Stimulated activated naive B cell treated with anti-CD40 and anti-IgM and Interleukin-4, amounts not matched to agents 10 μg/mL and 1 μg/mL and 100 μg/mL, for 72 hours (primary cell): ENCODE measurements at places on chromosomes 12 and 14.
A peak's percentile ranks its signal among the peaks of the same experiment; 100 is the strongest.

DNA sequence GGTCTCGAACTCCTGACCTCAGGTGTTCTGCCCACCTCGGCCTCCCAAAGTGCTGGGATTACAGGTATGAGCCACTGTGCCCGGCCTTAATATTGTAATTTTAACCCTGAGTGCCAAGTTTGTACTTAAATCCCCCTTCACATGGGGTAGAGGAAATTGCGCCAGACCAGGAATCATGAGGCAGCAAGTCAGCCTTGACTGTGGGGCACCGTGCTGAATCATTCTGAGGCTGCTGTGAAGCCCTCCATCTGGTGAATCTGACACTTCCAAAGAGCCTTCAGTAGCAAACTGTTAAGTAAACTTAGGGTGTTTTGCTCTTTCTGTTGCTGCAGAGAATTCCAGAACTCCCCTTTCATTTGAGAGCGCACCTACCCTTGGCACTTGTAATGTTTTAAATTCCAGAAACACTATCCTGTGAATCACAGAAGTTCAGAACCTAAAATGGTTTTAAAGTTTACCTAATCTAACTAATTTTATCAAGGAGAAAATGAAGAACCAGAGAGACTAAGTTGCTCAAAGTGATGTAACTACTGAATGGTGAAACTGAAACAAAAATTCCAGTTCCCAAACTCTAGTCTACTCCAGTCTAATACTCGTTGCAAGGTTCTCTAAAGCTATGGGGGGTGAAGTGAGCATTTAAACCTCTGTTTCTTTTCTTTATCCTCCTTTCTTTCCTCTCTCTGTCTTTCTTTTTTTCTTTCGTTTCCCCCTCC is 7.5 kb downstream of the HEBP1 start:
- no peak for DNase-seq
- H3K27me3 ChIP-seq = no peaks in the 10 kb centered on the region
- H3K4me1 ChIP-seq = peaks cover 15% of the 10 kb centered on the region
- peak overlapping the region; percentile 70 for H3K4me3 ChIP-seq

DNA sequence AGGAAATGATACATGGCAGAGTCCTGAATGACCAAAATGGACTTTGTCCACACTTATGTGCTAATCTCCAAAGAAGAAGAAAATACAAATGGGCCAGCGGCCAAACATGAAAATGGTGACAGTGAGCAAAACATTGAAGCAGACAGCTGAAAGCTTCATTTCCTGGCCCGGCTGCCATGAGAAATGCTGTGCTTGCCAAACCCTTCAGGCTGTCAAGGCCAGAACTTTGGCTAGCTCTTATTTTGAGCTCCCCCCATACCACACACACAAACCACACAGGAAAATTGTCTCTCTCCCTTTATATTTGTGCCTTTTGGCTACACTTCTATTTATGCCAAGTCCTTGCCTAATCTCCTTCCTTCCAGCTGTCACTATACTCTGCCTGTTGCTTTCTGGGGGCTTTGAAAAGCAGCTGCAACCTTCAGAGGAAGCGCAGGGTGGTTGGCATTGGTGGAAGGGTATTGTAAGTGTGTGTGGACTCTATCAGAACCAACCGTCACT is 323.8 kb downstream of the RAD51B start:
- H3K4me1 ChIP-seq = peaks cover 22% of the 10 kb centered on the region
- no peak for DNase-seq
- H3K27ac ChIP-seq = no peak overlapping the region
- no peaks in the 10 kb centered on the region for H3K27me3 ChIP-seq
- no peak overlapping the region for H3K4me3 ChIP-seq
- H3K36me3 ChIP-seq = peaks cover 4% of the 10 kb centered on the region

DNA sequence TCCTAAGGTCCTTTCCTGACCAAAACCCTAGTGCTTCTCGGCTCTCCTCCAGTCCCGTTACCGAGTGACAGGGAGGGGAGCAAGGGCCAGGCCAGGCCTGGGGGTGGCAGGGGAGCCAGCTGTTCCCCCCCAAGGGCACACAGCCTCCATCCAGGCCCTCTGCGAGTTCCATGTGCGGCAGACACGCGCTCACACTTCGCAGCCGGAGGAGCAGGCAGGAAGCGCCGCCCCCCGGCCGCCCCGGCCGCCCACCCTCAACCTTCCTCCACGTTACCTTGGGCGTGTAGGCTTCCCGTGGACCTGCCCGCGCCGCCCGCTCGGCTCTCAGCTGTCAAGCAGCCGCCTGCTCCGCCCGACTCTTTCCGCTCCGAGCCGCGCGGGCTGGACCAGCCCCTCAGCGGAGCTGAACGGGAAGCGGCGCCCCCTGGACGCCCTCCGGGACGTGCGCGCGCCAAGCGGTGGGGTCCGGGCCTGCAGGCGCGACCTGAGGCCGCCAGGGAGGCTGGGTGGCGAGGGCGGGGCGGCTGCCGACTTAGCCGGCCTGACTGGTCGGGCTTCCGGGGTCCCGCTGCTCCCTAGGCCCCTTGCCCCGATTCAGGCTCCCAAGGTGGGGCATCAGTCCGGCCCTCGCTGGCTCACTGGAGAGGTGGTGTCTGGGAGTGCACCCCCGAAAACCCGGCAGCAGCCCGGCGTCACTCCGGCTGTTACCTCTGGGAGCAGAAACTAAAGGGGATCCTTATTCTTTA is at the start of gene CRACR2A:
Gene CRACR2A, minus strand, starts transcription at position 369 of the 746 bp plus-strand sequence. CDS start 56,110 bp downstream, outside the sequence.
- peak within 1 kb of the TSS; percentile 95 for H3K27ac ChIP-seq
- peaks cover 30% of the 10 kb centered on the region for H3K4me1 ChIP-seq
- DNase-seq = peak; percentile 82
- peaks cover 10% of the 10 kb centered on the region for H3K36me3 ChIP-seq
- no peaks in the 10 kb centered on the region for H3K27me3 ChIP-seq

DNA sequence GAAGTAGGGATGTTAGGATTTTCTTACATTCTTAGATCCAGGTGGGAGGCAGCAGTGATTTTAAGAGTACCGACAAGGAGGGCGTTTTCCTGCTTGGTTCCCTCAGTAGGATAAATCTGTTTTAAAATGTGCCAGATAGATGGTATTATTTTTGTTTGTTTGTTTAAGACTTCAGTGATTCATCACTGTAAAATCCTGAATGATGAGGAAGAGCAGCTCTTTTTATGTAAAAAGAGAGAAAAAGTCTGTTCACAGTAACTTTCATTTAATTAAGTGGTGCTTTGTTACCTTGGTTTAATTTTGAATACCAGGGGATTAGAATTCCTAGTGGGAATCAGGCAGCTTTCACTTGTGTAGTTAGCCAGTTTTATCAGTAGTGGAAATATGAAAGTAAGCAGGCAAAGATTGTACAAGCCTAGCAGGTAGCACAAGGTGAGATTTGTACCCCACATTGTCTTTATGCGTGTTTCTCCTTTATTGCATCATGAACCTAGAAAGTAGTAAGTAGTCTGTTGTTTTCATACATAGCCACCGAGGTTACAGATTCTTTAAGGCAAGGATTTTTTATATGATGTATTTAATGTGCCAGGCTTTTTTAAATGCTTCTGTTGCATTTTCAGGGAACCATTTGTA is 349.6 kb downstream of the CCDC91 start:
- H3K27ac ChIP-seq = no peak overlapping the region
- H3K27me3 ChIP-seq = no peaks in the 10 kb centered on the region

- peaks cover 23% of the 10 kb centered on the region for H3K4me1 ChIP-seq
- no peaks in the 10 kb centered on the region for H3K27me3 ChIP-seq
Observed at GRCh38 chr12:14613718-14614117, 46.0 kb upstream of the PLBD1 start.

DNA sequence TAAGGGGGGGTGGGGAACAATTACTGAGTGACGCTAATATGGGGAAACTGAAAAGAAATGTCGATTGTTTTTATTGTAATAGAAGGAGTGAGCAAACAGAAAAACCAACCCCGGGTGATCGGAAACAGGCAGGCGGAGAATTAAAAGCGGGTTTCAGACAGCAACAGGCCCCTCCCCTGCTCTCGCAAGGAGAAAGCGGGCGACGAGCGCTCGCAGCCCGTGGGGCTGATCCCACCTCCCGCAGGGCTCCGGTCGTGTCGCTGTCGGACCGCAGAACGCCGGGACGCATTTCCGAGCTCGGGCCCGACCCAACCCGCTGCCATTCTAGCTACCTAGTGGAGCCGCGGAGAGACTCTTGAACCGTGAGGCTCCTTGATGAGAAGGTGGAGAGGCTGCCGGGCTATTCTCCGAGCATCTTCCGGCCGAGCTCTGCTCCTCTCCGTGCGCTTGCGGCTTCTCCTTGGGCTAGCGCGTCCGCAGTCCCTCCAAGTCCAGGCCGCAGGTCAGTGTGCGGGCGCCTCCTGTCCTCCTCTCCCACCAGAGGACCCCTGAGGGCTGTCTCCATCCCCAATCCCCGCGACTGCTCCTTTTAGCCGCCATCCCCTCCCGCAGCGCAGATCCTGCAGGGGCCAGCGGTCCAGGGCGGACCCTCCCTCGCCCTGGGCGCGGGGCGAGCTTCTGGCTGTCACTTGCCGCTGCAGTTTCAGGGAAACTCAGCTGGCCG is 4.1 kb upstream of the PAX9 start:
- H3K27me3 ChIP-seq = peaks cover 99% of the 10 kb centered on the region
- no peak for DNase-seq
- H3K4me1 ChIP-seq = peaks cover 17% of the 10 kb centered on the region
- H3K27ac ChIP-seq = peak overlapping the region; percentile 69

GRCh38 chr12:24840046-24840800 is 108.7 kb downstream of the BCAT1 start:
- no peak for DNase-seq
- peaks cover 16% of the 10 kb centered on the region for H3K4me1 ChIP-seq
- no peaks in the 10 kb centered on the region for H3K27me3 ChIP-seq
- H3K4me3 ChIP-seq = no peak overlapping the region
- peak overlapping the region; percentile 85 for H3K27ac ChIP-seq
- peaks cover 2% of the 10 kb centered on the region for H3K36me3 ChIP-seq

- H3K4me1 ChIP-seq = peaks cover 7% of the 10 kb centered on the region
- H3K27ac ChIP-seq = no peak overlapping the region
- DNase-seq = no peak
Observed at GRCh38 chr14:104845834-104846441, 19.1 kb upstream of the CEP170B start.

- H3K36me3 ChIP-seq = no peaks in the 10 kb centered on the region
- H3K4me1 ChIP-seq = no peaks in the 10 kb centered on the region
- no peak overlapping the region for H3K4me3 ChIP-seq
- H3K27me3 ChIP-seq = peaks cover 53% of the 10 kb centered on the region
- no peak for DNase-seq
Observed at GRCh38 chr14:100589760-100590469, 2.7 kb upstream of the BEGAIN start.

GRCh38 chr12:54634795-54635194 is at the start of gene LACRT:
Gene LACRT (minus strand): TSS chr12:54634895. CDS start chr12:54634841, 54 bp downstream.
- H3K4me3 ChIP-seq = no peak within 1 kb of the TSS
- H3K27me3 ChIP-seq = peaks cover 44% of the 10 kb centered on the region
- DNase-seq = no peak
- H3K27ac ChIP-seq = no peak within 1 kb of the TSS

DNA sequence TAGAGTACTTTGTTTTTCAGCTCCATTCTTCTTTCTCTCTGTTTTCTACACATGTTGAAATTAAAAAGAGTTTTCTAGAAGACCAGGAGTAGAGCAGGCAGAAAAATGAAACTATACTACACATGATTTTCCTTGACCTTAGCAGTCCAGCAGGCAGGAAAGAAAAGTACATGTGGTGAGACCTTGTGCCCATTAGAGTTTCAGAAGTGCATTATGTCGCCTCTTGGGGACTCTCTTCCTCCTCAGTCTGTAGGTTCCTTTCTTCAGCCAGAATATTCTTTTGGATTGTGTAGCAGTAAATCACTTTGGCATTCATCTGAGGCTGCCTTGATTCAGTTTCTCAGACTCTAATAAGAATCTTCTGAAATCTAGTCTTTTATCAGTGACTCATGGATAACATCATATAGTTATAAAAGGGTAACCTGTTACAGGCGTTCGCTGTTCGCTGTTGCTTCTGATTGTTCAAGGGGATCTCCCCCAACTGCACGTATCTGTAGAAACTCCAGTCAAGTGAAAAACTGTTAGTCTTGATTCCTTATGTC is 161.8 kb downstream of the ANO4 start:
- no peaks in the 10 kb centered on the region for H3K27me3 ChIP-seq
- H3K36me3 ChIP-seq = no peaks in the 10 kb centered on the region

DNA sequence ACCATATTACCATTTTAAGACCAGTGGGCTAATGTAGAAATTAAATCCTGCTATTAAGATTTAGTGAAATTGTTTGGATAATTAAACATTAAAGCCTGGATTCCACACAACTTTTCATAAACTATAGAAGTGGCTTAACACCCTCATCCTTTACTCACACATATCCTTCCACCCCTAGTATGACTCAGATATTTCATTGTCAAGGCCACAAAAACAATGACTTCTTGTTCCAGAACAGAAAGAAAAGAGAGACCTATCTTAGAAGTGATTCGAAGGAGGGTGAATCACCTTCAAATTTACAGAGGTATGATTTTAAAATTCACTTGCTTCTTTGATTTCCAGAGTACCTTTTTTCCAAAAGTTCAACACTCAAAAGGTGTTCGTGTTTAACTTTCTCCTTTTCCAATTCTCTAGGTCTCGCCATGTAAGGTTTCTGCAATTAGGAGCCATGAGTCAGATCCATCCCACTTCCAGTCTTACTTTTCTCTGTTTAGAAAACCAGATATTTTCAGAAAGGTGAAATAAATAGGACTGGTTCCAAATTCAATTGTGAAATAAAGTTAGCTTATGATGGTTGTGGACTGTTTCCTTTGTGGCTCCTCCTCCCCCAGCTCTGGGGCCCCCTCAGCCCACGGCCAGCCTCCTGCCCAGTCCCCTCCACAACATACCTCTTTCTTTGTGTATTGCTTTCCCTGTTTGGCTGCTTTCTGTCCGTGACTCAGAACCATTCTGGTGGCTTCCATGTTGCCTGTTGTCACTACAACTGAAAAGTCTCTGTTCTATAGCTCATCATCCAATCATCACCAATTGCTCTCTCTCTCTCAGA is 24.6 kb upstream of the MGP start:
- DNase-seq = no peak
- H3K27ac ChIP-seq = no peak overlapping the region
- peaks cover 5% of the 10 kb centered on the region for H3K4me1 ChIP-seq
- H3K4me3 ChIP-seq = no peak overlapping the region
- H3K27me3 ChIP-seq = no peaks in the 10 kb centered on the region

- no peak overlapping the region for H3K27ac ChIP-seq
- H3K36me3 ChIP-seq = peaks cover 51% of the 10 kb centered on the region
- no peak for DNase-seq
Observed at GRCh38 chr12:108800591-108800990, 56.8 kb downstream of the SSH1 start.

GRCh38 chr12:83210933-83211332 is 524.2 kb downstream of the TMTC2 start:
- H3K36me3 ChIP-seq = no peaks in the 10 kb centered on the region
- no peak overlapping the region for H3K4me3 ChIP-seq
- no peak for DNase-seq
- H3K27ac ChIP-seq = no peak overlapping the region
- no peaks in the 10 kb centered on the region for H3K4me1 ChIP-seq
- H3K27me3 ChIP-seq = no peaks in the 10 kb centered on the region

- H3K4me3 ChIP-seq = peak overlapping the region; percentile 88
- H3K27me3 ChIP-seq = no peaks in the 10 kb centered on the region
- peak overlapping the region; percentile 82 for H3K27ac ChIP-seq
- peaks cover 24% of the 10 kb centered on the region for H3K4me1 ChIP-seq
Observed at GRCh38 chr12:57591782-57592325, 862 bp downstream of the PIP4K2C start.

- H3K36me3 ChIP-seq = no peaks in the 10 kb centered on the region
- H3K4me1 ChIP-seq = no peaks in the 10 kb centered on the region
- DNase-seq = no peak
- peaks cover 9% of the 10 kb centered on the region for H3K27me3 ChIP-seq
Observed at GRCh38 chr14:54001189-54001878, 44.7 kb upstream of the BMP4 start.

GRCh38 chr12:22765421-22766130 is 140.6 kb downstream of the ETNK1 start:
- no peak overlapping the region for H3K27ac ChIP-seq
- H3K4me3 ChIP-seq = no peak overlapping the region
- no peaks in the 10 kb centered on the region for H3K36me3 ChIP-seq
- H3K27me3 ChIP-seq = no peaks in the 10 kb centered on the region
